ENCODE measurements at places on chromosomes 6 and 20. TPM values are rescaled to one million over a fixed set of nuclear protein-coding genes. Genes with fewer than 3 reads are reported as not detected.
A peak's percentile ranks its signal among the peaks of the same experiment; 100 is the strongest.

- H3K27ac ChIP-seq = no peak overlapping the region
- DNase-seq = no peak
- no peaks in the 10 kb centered on the region for H3K27me3 ChIP-seq
- no peaks in the 10 kb centered on the region for H3K36me3 ChIP-seq
These were observed 34.6 kb upstream of the TAGAP start for GRCh38 chr6:159079367-159079766.

Gene C6orf52
- not detected for total RNA-seq

DNA sequence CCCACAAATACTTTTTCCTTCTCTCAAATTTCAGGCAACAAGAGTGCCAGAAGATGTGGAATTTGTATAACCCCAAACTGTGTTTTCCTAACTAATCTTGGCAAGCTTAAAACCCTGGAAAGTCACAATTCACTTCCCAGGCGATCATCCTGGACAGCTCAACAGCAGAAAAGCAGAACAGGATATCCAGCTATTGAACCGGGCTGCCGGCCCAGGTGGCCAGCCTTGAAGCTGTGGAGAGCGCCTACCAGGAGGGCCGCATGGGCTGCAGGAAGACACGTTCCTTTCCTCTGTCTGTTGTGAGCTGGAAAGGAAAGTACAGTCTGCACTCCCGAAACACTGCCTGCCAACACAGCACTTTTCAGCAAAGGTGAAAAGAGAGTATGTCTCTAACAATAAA is 719.7 kb upstream of the MARCKS start:
- no peak overlapping the region for H3K4me3 ChIP-seq
- no peaks in the 10 kb centered on the region for H3K36me3 ChIP-seq
- no peaks in the 10 kb centered on the region for H3K4me1 ChIP-seq
- H3K27me3 ChIP-seq = no peaks in the 10 kb centered on the region
- no peak for DNase-seq
- H3K27ac ChIP-seq = no peak overlapping the region

DNA sequence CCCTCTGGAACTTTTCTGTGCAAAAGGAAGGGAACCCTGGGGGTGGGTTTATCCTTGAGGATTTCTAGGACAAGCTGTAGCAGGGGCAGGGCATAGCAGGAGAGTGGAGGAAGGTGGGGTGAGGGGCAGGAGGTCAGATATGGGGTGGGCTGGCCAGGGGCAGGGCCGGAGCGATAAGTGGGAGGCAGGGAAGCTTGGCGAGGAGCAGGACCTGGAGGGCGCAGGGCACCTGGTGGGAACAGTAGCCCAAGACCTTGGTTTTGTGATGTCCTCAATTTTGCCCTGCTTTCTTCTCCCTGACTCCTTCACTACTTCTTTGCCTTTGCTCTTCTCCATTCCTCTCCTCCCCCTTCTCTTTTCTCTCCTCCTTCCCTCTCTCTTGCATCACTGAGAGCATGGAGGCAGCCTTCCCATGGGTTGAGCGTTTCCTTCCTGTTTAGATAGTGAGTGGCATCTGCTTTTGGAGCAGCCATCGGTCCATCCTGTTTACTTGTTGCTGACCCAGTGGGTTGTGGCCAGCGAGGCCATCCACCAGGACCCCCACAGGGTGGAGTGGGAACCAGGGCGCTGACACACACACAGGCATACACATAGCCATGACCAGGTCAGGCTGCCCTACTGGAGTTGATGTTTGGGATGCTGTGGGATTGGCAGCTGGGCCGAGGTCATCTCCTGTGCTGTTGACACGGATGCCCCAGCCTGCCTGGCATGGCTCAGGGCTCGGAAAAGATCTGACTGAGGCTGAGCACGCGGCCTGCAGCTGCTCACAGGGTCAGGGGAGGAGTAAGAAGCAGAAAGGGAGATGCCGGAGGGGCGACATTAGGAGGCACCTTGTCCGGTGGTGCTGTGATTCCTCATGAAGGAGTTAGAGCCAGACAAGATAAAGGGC is 121.0 kb upstream of the RNF24 start:
- H3K4me1 ChIP-seq = no peaks in the 10 kb centered on the region
- no peaks in the 10 kb centered on the region for H3K36me3 ChIP-seq
- no peak for DNase-seq
- H3K27me3 ChIP-seq = peaks cover 11% of the 10 kb centered on the region

DNA sequence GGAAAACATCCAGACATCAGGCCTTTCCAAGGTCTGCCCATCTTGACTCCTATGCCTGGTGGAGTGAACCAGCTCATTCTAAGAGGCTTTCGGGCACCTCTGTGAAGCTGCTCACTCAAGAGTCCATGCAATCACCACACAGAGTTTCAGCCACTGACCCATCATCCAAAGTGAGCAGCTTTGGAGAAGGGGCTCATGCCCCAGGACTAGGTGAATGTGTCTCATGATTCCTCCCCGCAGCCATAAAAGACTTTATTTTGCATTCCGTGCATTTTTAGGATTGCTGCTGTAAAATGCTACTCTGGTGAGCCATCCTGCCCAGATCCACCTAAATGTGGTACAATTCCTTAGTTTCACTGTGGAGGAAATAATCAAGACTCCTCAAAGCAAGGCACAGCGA is 44.5 kb upstream of the EZR start:
- no peaks in the 10 kb centered on the region for H3K4me1 ChIP-seq
- DNase-seq = no peak
- no peak overlapping the region for H3K4me3 ChIP-seq

Gene BPI
- not detected for total RNA-seq

GRCh38 chr6:137542713-137543112 is 48.5 kb upstream of the OLIG3 start:
- no peaks in the 10 kb centered on the region for H3K36me3 ChIP-seq
- H3K27me3 ChIP-seq = peaks cover 9% of the 10 kb centered on the region
- no peaks in the 10 kb centered on the region for H3K4me1 ChIP-seq
- DNase-seq = no peak

GRCh38 chr6:35972471-35973367 is 51.7 kb downstream of the SLC26A8 start:
- DNase-seq = no peak
- no peak overlapping the region for H3K4me3 ChIP-seq
- H3K27me3 ChIP-seq = no peaks in the 10 kb centered on the region
- no peaks in the 10 kb centered on the region for H3K36me3 ChIP-seq
- H3K27ac ChIP-seq = no peak overlapping the region
- H3K4me1 ChIP-seq = no peaks in the 10 kb centered on the region

DNA sequence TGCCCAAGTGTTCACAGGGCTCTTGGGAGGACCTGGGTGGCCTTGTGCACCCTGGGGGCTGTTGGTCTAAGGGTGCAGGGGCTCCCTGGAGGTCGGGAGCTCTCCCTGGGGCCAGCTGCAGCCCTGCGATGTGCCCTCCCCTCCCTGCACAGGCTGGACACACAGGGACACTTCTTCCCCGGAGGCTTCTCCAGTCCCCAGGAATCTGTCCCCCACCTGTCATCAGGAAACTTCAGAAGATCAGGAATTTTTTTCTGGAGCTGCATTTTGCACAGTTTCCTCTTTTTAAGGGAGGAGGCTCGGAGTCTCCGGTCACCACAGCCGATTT is 66.9 kb upstream of the BHLHE23 start:
- DNase-seq = peak; percentile 38
- H3K4me3 ChIP-seq = no peak overlapping the region
- H3K36me3 ChIP-seq = no peaks in the 10 kb centered on the region
- peaks cover 39% of the 10 kb centered on the region for H3K27me3 ChIP-seq
- no peak overlapping the region for H3K27ac ChIP-seq

GRCh38 chr6:20946022-20946421 is 411.8 kb downstream of the CDKAL1 start:
- no peak overlapping the region for H3K27ac ChIP-seq
- no peaks in the 10 kb centered on the region for H3K27me3 ChIP-seq
- no peak overlapping the region for H3K4me3 ChIP-seq

- no peaks in the 10 kb centered on the region for H3K4me1 ChIP-seq
- H3K4me3 ChIP-seq = no peak overlapping the region
- no peak for DNase-seq
- H3K27me3 ChIP-seq = no peaks in the 10 kb centered on the region
These were observed 47.1 kb downstream of the IRF4 start for GRCh38 chr6:438634-439170.

GRCh38 chr20:49349694-49350252 is 71.9 kb upstream of the ZNFX1 start:
- no peaks in the 10 kb centered on the region for H3K27me3 ChIP-seq
- DNase-seq = no peak
- H3K4me1 ChIP-seq = no peaks in the 10 kb centered on the region
- no peaks in the 10 kb centered on the region for H3K36me3 ChIP-seq

DNA sequence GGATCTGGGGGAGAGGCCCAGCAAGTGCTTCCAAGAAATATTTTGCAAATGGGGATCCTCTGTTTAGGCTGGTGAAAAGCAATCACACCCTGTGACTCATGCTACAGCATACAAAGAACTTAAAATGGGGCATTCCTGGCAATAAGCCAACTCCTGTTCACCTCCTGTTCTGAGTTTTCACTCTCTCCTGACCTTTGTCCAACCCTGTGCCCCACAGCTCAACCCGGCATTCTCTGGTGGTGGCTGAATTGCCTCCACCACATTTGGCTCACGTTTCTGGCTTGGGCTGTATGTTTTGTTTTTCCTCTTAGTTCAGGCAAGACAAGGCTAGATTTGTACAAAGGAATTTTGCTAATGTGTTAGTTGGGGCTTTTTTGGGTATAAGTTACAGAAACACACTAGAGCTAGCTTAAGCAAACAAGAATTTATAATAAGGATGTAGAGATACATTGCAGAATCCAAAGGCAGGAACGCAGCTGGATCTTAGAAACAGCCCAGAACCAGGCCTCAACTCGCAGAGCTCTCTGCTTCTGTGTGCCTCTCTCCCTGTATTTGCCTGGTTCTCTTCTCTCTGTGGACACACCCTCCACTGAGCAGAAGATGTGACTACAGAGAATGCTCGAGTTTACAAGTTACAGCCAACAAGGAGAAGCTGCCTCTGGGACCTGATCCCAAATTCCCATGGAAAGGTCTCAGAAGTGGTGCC is 9.4 kb downstream of the ABCC10 start:
- H3K36me3 ChIP-seq = peaks cover 62% of the 10 kb centered on the region
- no peak overlapping the region for H3K4me3 ChIP-seq
- peaks cover 13% of the 10 kb centered on the region for H3K4me1 ChIP-seq
- peak overlapping the region; percentile 30 for H3K27ac ChIP-seq
- no peak for DNase-seq

- no peak overlapping the region for H3K27ac ChIP-seq
- no peak overlapping the region for H3K4me3 ChIP-seq
- no peak for DNase-seq
- H3K4me1 ChIP-seq = no peaks in the 10 kb centered on the region
- no peaks in the 10 kb centered on the region for H3K27me3 ChIP-seq
- no peaks in the 10 kb centered on the region for H3K36me3 ChIP-seq
These were observed 6.6 kb downstream of the CST8 start for GRCh38 chr20:23497536-23497935.

DNA sequence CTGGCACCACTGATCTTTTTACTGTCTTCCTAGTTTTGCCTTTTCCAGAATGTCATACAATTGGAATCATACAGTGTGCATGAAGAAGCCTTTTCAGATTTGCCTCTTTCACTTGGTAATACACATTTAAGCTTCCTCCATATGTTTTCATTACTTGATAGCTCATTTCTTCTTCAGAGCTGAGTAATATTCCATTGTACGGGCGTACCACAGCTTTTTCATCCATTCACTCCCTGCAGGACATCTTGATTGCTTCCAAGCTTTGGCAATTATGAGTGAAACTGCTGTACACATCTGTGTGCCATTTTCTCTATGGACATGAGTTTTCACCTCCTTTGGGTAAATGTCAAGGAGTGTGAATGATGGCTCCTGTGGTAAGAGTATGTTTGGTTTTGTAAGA is 46.2 kb upstream of the LY86 start:
- H3K27me3 ChIP-seq = peaks cover 15% of the 10 kb centered on the region
- no peak for DNase-seq
- no peaks in the 10 kb centered on the region for H3K36me3 ChIP-seq
- peaks cover 12% of the 10 kb centered on the region for H3K4me1 ChIP-seq

DNA sequence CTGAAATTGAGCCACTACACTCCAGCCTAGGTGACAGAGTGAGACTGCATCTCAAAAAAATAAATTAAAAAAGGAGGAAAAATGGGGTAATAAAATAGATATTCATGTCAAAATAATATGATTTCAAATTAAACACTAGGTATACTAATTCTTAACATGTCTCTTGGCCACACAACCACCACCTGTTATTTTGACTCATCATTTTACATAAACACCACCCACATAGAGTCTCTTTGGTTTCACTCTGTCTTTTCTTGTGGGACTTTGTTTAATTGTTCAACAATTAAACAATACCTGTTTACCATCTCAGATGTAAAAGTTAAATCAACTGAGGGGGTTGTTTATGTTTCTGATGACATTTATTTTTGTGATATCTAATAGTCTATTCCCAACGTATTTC is 476.8 kb upstream of the ADGRB3 start:
- DNase-seq = no peak
- H3K27ac ChIP-seq = no peak overlapping the region
- H3K36me3 ChIP-seq = no peaks in the 10 kb centered on the region
- no peaks in the 10 kb centered on the region for H3K27me3 ChIP-seq

DNA sequence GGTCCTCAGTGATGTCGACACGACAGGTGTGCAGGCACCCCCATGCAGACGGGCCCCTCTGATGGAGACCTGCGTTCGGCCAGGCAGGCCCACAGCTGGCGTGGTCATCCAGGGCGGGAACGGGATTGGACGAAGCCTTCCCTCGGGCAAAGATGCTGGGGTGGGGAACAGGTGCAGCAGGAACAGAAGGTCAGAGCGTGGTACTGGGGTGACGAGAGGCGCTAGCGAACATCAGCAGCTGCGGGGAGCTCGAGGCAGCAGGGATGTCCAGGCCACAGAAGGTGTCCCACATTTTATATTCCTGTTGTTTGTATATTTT is 96.2 kb downstream of the SLC22A23 start:
- H3K36me3 ChIP-seq = no peaks in the 10 kb centered on the region
- H3K4me1 ChIP-seq = peaks cover 21% of the 10 kb centered on the region
- H3K27ac ChIP-seq = no peak overlapping the region
- no peak overlapping the region for H3K4me3 ChIP-seq

GRCh38 chr6:158154816-158155215 is 13.2 kb downstream of the SERAC1 start:
- H3K4me3 ChIP-seq = no peak overlapping the region
- peaks cover 3% of the 10 kb centered on the region for H3K36me3 ChIP-seq
- no peaks in the 10 kb centered on the region for H3K27me3 ChIP-seq
- no peak overlapping the region for H3K27ac ChIP-seq

GRCh38 chr6:68572525-68572924 is 62.6 kb upstream of the ADGRB3 start:
- no peaks in the 10 kb centered on the region for H3K36me3 ChIP-seq
- no peak for DNase-seq
- no peak overlapping the region for H3K27ac ChIP-seq

DNA sequence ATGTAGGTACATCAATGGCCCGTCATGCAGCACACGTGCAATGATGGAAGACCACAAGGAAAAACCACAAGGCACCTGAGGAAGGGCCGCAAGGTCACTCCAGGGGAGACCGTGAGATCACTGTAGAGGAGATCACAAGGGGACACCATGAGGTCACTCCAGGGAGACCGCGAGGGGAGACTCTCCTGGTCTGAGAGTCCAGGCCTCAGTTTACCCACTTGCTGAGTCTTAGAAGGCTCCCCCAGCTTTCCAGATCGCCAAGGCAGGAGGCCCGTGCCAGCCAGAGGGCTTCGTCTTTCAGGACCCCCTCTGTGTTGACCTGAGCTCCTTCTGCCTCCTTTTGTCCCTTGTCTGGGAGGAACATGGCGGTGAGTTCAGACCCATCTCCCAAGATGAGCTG is 232.2 kb downstream of the ERMARD start:
- no peak overlapping the region for H3K27ac ChIP-seq
- H3K36me3 ChIP-seq = no peaks in the 10 kb centered on the region
- no peaks in the 10 kb centered on the region for H3K4me1 ChIP-seq
- H3K4me3 ChIP-seq = no peak overlapping the region
- peaks cover 9% of the 10 kb centered on the region for H3K27me3 ChIP-seq

Gene SLC35D3
- total RNA-seq = not detected

Measured in upper lobe of right lung (tissue), 1 donor.